ENCODE measurements at places on chromosomes 7 and 10.

DNA sequence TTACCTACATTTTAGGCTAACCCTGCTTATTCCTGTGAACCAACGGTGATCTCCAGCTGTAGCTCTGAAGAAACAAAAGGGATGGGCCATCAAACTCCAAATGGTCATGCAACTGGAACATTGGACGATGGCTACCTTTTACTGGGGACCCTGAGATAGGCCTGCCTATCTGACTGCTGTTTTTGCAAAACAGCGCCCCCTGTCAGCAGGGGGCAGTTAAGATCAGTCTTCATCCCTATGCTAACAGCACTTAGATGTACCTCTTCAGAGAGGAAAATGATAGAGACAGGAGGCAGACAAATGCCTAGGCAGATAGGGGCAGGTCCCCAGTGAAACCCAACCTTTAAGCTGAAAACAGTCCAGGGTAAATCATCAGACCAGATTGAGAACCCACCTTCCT is 1085.4 kb upstream of the SORCS1 start:
- DNase-seq: no peak

GRCh38 chr7:37901890-37902524 is 14.6 kb downstream of the SFRP4 start:
- no peak for DNase-seq

DNA sequence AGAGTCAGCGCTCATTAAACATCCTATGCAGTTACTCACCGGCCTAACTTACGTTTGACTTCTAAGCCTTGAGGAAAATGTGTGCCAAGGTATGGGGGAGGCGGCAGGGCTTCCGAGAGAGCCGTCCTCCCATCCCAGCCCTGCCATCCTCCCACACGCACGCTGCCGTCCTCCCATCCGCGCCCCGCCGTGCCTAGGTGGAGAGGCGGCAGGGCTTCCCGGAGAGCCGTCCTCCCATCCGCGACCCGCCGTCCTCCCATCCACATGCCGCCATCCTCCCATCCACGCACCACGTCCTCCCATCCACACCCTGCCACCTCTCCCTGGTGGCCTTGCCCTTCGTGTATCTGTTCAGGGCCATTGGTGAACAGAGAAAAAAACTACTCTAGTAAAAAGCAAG is 162.7 kb downstream of the PRKAG2 start:
- DNase-seq: no peak

GRCh38 chr7:48049850-48050249 is 14.5 kb downstream of the C7orf57 start:
- DNase-seq: no peak

- DNase-seq: no peak
Observed at GRCh38 chr10:18501198-18501597, 150.2 kb downstream of the NSUN6 start.

- no peak for DNase-seq
Observed at GRCh38 chr7:43163885-43164284, 51.4 kb downstream of the HECW1 start.

DNA sequence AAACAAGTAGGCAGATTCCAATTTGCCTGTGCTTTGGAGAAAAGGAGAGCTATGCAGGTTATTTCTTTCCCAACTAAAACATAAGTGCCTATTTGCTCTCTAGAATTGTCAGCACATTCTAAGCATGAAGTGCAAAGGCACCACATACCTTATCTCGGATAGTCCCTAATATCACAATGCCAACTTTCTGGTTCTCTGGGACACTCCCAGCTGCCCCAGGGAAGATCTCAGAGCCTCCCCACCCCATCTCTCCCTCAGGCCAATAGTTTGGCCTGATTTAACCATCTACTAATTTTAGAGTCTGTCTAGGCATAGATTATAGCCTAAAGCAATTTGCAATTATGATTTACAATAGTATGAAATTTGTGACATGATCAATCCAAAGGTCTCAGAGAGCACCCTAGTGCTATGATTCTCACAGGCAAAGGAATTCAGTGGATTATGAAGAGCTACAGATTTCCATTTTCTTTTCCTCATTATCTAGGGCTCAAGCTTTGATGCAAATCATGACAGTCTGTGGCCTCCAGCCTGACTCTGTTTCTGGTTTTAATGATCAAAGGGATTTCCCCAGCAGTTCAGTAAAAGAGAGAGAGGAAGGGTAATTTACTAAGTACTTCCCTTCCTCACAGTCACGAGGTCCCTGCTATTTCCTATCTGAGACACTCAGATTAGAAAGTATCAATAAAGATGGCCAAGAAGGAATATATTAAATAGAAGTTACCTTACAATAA is 29.0 kb upstream of the IL6 start:
- DNase-seq: peak; percentile 67

DNA sequence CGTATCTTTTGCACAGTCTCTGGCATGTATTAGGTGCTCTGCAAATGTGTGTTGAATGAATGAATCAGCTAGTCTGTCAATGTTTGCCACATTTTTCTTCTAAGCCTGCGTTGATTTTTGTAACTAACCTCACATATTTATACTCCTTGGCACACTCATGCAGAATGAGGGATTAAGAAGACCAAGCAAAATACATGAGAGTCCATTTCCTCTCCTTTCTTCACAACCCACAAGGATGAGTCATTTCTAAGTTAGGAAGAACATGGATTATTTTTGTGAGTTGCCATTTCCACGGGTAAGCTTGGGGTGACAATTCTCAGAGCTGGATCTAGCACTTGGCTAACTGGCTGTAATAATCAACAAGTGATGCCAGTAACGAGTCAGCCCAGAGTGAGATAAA is 158.8 kb downstream of the TWIST1 start:
- no peak for DNase-seq

DNA sequence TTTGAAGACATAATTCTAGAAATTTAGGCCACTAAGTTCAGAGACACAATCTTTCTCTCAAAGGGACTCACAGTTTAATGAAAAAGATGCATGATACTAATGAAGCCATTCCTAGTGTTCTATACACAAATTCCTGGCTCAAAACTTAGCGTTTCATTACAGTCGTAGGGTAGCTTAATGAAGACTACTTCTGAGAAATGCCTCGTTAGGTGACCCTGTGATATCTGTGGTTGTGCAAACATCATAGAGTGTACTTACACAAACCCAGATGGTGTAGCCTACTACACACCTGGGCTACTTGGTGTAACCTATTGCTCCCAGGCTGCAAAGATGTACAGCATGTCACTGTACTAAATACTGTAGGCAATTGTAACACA is 488 bp upstream of the CHCHD3 start:
- no peak for DNase-seq

- DNase-seq: no peak
Observed at GRCh38 chr7:132993377-132994013, 88.4 kb downstream of the CHCHD3 start.

All from dermis blood vessel endothelial cell (primary cell).